A172 (cell line): ENCODE measurements at places on chromosomes 6 and 20.

GRCh38 chr20:63771046-63771707 lies 31.6 kb downstream of the SLC2A4RG start:
- DNase-seq, result no peak

DNA sequence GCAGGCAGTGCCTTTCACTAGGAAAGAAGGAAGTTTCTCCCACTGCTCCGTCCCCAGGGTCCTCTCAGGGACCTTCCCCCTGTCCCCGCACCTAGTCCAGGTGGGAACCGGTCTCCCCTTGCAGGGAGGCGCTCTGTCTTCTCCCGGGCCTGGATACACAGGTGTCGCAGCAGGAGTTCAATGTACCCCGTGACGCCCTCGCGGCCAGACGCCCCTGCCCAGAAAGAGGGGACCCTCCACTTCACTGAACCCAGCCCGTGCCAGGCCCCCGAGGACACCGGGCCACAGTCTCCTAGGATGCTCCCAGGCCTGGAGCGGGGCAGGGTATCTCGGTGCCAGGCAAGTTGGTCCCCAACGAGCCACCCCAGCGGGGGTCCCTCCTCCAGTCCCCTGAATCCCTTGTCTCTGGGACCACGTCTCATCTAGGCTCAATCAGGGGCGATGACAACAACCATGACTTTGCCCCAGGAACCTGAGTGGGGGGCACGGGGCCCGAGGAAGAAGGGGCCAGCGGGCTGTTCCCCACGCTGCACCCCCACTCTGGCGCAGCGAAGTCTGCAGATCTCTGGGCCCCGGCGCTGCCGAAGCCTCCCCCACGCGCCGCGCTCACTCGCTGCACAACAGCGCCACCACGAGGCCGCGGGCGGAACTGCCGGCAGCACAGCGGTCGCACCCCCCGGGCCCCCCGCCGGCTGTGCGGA lies 103.0 kb downstream of the EDN3 start:
- DNase-seq, result no peak

GRCh38 chr6:32882879-32883250 lies 28.9 kb downstream of the PSMB9 start:
- peak; percentile 6 for DNase-seq

GRCh38 chr6:5532941-5533340 lies 271.6 kb downstream of the FARS2 start:
- no peak for DNase-seq

- no peak for DNase-seq
These were observed at the start of gene C6orf132 for GRCh38 chr6:42142118-42142835. Gene C6orf132, minus strand, starts transcription at chr6:42142620. Its CDS starts 176 bp downstream, at chr6:42142444.
